ENCODE measurements at places on chromosomes 2 and 18.

GRCh38 chr2:55296393-55296792 is 27.4 kb upstream of the MTIF2 start:
- no peak for DNase-seq

DNA sequence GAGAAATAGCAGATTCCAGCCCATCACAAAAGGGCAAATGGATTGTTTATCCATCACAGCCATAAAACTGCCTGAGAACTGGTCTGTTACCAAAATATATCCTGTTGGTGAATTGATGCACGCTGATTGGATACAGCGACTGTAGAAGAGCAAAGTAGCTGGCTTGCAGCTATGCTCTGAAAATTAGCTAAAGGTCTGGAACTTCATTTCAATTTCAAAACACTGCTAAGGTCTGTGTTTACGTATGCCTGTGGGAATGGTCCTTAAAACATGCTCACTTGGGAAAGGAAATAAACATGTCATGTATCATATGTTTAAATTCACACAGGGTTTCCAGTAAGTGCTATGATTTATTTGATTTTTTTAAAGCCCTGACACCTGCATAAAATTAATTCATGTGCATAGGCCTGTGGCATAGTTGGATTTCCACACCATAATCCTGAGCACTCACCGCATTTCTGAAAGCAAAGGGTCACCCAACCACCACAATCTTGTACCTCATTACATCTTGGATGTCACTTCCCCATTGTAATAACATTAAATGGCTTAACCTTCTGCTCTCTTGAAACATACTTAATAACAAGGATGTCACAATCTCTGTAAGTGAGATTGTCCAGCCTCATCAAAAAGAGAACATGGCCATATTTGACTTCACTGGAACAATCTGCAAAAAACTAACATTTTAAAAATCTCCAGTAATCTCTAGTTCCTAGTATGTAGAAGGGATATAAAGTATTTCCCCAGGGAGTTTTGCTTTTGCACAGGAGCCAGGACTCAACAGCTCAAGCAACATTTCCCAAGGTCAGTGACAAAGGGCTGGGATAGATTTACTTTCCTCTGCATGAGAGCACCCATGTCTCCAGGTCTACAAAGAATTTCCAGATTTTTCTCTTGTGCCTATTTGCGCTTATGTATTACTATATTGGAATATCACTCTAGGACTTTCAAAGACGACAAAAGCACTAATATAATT is 109.8 kb downstream of the FARSB start:
- no peak for DNase-seq

GRCh38 chr18:72651033-72651432 is 106.9 kb upstream of the CBLN2 start:
- DNase-seq, result no peak

GRCh38 chr2:220243571-220243970 is 616.1 kb downstream of the SLC4A3 start:
- DNase-seq, result no peak

GRCh38 chr2:219514196-219514761 is at the start of gene ASIC4:
Gene ASIC4, plus strand, starts transcription at chr2:219514482. Its CDS starts 243 bp downstream, at chr2:219514725.
- no peak for DNase-seq

GRCh38 chr2:61247204-61247812 is 85.3 kb downstream of the C2orf74 start:
- no peak for DNase-seq

DNA sequence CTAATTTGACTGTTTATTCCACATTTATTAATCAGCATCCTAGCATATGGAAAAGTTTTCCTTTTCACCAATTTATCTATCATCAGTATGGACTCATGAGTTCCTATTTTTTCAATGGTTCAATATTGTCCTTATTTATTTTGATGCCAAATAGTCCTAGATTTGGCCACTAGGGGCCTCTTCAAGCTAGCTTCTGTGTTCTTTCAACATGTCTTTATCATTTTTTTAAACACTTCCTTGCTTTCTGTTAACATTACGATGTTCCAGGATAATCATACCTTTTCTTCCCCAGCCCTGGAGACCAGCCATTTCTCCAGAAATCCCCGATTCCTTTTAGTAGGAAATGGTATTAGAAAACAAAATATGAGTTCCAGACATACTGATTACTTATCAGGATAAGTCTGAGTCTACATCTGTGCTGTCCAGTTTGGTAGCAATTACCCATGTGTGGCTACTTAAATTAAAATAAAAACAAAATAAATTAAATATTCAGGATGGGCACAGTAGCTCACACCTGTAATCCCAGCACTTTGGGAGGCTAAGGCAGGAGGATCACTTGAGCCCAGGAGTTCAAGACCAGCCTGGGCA is 70.6 kb downstream of the RPE start:
- no peak for DNase-seq

- DNase-seq, result no peak
These were observed 513 bp downstream of the THOC1 start for GRCh38 chr18:267380-267687.

GRCh38 chr2:74416778-74417177 is 4.6 kb downstream of the C2orf81 start:
- no peak for DNase-seq

All from stimulated activated CD4-positive, alpha-beta T cell treated with anti-CD3 and anti-CD28 coated beads, Interleukin-1b, Interleukin-23, amount 100 ng/mL, for 24 hours (primary cell).